ENCODE measurements at places on chromosomes 1 and 21.

GRCh38 chr1:63836830-63837229 lies 63.0 kb downstream of the ROR1 start:
- DNase-seq = no peak

DNA sequence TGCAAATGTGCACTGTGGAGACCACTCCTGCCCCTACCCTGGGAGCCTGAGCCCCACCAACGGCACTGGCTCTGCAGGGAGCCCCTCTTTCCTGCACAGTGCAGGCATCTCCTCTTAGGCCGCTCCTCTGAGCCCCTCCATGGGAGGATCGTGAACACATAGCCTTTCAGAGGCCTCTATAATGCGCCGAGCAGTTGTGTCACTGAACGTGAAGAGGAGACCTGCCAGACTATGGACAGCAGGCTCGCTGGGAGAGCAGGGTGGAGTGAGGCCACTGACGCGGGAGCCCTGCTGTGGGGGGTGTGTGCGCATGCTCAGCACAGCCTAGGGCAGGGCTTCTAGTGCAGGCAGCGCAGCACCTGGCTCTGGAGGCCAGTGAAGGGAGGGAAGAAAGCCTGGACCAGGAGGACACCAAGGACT lies 151.3 kb upstream of the COL6A1 start:
- no peak for DNase-seq

DNA sequence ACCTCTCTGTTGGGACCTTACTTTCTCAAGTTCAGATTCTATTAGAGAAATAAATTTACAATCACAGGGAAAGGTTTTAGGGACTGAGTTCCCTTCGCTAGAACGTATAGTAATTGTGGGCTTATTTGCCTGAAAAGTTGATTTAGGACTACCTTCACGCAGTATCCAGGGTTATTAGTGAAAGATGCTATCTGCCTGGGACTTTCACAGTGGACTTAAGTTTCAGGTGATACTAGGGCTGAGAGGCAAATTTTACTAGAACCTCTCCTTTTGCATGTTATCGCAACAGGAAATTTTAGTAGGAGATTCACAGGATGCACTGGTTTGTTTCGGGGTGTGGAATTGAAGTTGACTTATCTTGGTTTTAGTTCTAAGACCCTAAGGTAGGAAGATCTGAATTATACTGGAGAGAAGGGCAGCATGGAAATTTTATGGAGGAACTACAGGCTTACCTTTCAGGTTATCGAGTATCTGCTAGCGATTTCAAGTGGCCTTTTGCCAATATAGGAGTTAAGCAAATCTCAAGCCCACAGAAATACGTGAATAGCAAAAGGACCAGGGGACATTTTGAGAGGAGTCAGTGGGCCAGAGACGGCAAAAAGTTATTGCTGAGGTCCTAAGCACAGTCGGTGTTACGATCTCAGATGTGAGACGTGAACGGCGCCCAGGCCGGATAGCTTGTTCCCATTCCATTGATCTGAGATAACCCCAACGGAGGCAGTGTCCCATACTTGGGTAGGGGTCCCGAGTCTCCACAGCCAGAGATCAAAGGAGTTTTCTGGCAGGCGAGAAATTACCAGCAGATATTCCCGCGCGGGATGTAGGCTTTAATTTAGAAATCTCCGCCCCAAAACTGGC lies 723 bp upstream of the GNAI3 start:
- DNase-seq = peak; percentile 45

GRCh38 chr1:86231076-86231475 lies 74.5 kb upstream of the COL24A1 start:
- no peak for DNase-seq

GRCh38 chr1:95111014-95111413 lies 6.1 kb upstream of the TLCD4 start:
- no peak for DNase-seq

GRCh38 chr21:29208044-29208681 lies 77.7 kb downstream of the MAP3K7CL start:
- DNase-seq = no peak

DNA sequence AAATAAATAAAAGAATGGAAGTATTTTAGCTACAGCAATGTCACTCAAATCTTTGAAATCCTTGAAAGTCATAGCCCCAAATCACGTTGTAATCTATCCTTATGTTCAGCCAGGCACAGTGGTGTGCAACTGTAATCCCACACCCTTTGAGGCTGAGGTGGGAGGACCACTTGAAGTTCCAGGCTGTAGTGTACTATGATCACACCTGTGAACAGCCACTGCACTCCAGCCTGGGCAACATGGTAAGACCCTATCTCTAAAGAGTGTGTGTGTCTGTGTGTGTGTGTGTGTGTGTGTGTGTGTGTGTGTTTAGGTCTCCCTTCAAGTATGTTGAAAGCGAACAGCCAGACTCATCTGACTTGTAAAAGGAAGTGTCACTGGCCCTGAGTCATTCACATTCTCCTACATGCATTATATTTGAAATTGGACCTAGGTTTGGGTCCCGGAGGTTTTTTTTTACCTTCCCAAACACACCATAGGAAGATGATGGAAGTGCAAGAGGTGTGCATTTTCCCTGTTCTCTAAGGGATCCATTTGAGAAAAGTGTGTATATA lies 50.1 kb downstream of the ZNF281 start:
- no peak for DNase-seq

- DNase-seq = no peak
Observed at GRCh38 chr1:156286061-156286460, 1.9 kb downstream of the TMEM79 start.

DNA sequence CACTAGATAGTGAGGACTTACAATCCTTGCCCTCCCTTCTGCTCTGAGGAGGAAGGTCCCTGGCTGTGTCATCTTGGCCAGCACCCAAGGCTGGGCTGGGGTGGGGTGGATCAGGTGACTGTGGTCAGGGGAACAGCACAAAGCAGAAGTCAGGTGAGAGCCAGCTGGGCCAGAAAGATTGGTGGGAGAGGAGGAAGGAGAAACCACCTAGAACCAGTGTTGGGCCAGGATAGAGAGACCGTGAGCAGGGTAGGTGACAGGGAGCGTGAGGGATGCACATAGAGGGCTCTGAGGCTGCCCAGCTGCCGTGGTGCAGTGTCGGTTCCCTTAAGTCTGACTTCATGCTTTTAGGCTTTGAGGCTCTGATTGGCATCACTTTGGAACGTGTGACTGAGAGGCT lies 22.7 kb downstream of the NCF2 start:
- peak; percentile 9 for DNase-seq

DNA sequence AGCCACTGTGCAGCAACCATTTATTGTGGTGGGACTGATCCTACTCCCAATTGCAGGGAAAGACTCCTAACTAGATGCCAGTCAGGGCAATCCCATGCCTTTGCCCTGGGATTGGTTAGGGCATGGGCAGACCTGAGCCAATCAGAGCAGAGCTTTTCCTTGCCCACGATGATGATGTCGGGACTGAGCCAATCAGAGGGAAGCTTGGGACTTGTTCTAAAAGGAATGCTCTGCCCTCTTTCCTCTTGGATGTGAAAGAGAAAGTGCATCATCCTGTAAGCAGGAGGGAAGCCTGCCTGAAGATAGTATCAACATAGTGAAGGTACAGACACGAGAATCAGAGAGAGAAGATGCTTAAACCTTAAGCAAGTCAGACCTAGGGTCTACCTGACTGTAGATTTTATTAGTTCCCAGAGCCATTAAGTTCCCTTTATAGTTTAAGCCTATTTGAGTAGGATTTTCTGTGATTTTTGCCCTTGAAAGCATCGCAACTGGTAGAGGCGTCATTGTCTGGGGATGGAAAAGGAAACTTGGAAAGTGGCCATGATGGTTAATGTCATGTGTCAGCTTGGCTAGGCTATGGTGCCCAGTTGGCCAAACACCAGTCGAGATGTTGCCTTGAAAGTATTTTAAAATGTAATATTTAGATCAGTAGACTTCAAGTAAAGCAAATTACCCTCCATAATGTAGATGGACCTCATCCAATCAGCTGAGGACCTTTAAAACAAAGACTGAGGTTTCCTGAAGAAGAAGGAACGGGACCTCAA lies 19.9 kb downstream of the IRF2BP2 start:
- DNase-seq = peak; percentile 15

- DNase-seq = no peak
Observed at GRCh38 chr1:223820515-223820858, 25.3 kb downstream of the TP53BP2 start.

DNA sequence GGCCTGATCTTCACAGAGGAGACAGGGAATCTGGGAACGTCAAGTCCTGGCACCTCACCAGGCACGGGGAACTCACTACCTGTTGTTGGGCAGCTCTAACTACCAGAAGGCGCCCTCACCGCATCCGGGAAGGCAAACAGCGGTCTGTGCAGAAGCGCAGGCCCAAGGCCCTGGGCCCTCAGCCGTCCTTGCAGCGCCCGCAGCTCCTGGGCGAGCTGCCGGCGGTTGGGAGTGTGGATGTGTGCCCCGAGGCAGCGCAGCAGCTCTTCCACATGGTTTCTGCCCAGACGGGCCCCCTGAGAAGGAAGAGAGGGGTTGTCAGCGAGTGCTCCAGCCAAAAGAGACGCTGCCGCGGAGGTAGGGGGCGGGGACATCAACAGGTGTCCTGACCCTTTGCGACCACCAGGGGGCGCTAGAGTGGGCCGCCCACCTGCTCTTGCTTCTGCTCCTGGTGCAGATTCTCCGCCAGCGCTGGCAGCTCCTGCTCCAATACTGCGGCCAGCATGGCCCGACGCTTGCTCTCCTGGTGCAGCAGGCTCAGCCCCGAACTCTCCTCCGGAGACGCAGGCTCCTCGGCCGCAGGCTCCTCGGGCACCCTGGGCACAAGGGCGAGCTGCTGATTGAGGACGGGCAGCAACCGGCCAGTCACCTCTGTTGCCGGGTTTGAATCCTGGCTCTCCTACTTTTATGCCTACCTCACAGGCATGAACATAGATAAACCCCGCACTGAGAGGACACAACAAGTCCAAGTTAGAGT lies 9.3 kb downstream of the MAP3K6 start:
- DNase-seq = no peak

DNA sequence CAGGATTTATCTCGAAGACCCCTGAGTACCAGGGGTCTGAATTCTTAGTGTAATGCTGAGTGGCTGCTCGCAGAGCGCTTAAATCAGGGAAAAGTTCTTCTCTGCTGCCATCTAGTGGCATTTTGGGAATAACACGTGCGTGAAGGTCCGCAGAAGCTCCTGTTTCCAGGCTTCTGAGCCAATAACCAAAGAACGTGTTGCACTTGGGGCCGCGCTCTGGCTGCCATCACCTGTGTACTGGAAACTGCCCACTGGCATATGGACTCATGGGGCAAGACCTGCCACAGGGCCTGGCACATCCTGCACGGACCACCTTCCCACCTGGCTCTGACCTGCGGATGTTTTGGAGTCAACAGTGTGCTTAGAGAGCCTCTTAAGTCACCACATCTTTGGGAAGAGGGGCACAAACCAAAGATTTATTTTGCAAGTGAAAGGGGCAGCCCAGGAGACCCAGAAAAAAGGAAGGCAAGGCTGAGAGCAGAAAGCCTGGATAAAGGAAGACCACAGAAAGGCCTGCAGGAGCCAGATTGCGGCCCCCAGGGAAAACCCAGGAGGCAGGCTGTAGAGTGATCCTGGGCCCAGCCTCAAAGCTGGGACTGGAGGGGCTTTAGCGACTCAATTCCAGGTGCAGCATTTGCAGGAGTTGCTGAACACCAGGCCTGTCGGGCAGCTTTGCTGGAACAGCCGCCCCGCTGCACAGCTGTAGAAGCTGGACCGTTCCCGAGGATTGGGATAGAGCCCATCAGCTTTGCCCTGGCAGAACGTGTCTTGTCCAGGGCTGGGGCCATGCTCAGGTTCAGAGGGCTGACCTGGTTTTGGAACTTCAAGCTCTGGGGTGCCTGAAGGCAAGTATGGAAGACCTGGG lies 13.0 kb downstream of the CHIT1 start:
- DNase-seq = peak; percentile 60
